Fibroblast of villous mesenchyme (primary cell): ENCODE measurements at places on chromosomes 11 and 22. TPM values are rescaled to one million over a fixed set of nuclear protein-coding genes. Genes with fewer than 3 reads are reported as not detected.

CREB3L1 gene
- total RNA-seq, result 40.6 and 66.7 TPM in 2 replicates

ACR gene
- total RNA-seq, result not detected in 2 replicates

OR52N4 gene
- total RNA-seq, result not detected in 2 replicates

OR51E2 gene
- 0.43 and 1.9 TPM in 2 replicates for total RNA-seq

ZC3H12C gene
- 7.4 and 15.5 TPM in 2 replicates for total RNA-seq

SEPTIN5 gene
- total RNA-seq, result 10.4 and 14.8 TPM in 2 replicates
